ENCODE measurements at places on chromosomes 3 and 15.
A peak's percentile ranks its signal among the peaks of the same experiment; 100 is the strongest.

- DNase-seq, result peak; percentile 78
These were observed 67.2 kb downstream of the CACNA2D2 start for GRCh38 chr3:50436114-50436674.

- DNase-seq, result no peak
These were observed 867.9 kb downstream of the FHIT start for GRCh38 chr3:60383345-60383744.

DNA sequence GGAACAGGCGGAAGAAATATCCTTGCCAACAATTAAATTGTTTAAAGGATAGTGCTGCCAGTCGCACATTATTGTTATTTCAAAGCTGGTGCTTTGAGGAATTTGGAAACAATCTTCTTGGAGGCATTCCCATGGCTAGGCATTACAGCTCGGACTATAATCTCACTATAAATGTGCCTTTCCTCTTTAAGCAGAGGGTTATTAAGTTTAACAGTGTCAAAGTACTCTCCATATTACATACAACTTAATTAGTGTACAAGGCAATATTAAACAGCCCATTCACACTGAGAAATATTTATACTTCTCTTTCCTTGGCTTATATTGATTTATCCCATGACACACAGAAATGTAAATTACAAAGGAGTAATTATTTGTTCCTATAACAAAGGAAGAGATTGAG lies 54.0 kb upstream of the FAM3D start:
- no peak for DNase-seq

GRCh38 chr15:97076011-97076410 lies 745.5 kb downstream of the NR2F2 start:
- DNase-seq, result no peak

GRCh38 chr3:175728566-175728965 lies 869.4 kb downstream of the NAALADL2 start:
- no peak for DNase-seq

GRCh38 chr15:51634591-51635198 lies 12.1 kb upstream of the DMXL2 start:
- DNase-seq, result no peak

GRCh38 chr3:128585189-128585588 lies 65.4 kb downstream of the RPN1 start:
- no peak for DNase-seq

DNA sequence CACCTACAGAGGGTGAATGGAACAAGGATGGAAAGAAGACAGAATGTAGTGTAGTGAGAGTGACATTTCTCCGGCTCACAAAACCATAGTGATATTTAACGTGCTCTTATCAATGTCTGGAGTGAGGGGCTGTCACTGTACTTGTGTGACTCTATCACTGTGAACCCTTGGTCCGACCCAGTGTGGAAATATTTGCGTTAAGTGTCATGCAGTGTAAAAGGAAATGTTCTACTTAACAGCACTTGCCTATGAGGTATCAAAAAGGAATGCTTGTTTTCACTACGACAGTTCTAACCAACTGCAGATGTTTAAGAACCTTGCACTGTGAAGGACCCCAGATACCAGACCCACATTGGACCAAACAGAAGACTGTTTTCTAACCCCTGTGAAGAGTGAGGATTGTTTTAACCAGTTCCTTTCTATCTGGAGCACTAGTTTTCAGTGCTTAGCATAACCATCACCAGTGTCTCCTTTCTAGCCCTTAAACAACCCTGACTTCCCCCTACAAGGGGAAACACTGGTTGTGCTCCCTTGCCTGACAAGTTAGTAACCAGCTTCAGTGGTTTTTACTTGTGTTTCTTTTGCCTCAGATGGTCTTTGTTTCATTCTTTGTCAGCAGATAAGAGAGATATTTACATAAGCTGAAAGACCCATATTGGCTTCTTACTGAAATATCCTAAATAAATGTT lies 144.7 kb upstream of the ABHD17C start:
- DNase-seq, result peak; percentile 47

GRCh38 chr3:43330981-43331380 lies 44.6 kb downstream of the SNRK start:
- DNase-seq, result no peak

DNA sequence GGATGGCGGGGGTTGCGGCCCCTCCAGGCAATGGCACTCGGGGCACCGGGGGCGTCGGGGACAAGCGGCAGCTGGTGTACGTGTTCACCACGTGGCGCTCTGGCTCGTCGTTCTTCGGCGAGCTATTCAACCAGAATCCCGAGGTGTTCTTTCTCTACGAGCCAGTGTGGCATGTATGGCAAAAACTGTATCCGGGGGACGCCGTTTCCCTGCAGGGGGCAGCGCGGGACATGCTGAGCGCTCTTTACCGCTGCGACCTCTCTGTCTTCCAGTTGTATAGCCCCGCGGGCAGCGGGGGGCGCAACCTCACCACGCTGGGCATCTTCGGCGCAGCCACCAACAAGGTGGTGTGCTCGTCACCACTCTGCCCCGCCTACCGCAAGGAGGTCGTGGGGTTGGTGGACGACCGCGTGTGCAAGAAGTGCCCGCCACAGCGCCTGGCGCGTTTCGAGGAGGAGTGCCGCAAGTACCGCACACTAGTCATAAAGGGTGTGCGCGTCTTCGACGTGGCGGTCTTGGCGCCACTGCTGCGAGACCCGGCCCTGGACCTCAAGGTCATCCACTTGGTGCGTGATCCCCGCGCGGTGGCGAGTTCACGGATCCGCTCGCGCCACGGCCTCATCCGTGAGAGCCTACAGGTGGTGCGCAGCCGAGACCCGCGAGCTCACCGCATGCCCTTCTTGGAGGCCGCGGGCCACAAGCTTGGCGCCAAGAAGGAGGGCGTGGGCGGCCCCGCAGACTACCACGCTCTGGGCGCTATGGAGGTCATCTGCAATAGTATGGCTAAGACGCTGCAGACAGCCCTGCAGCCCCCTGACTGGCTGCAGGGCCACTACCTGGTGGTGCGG lies 1.9 kb downstream of the CHST2 start:
- no peak for DNase-seq

DNA sequence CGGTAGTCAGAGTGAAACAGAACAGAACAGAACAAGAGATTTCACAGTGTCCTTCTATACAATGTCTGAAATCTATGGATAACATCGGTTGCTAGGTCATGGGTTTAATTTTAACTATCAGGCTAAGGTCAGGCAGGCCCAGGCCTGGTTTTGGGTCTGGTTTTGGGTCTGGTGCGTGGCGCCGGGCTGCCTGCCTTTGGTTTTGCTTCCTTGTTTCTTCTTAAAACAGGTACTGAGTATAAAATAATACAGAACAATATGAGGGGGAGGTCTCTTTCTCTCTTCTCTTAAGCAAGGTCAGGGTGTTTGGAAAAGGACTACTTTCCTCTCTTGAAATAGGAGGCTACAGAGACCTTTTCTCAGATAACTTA lies 1.4 kb downstream of the AEN start:
- no peak for DNase-seq

GRCh38 chr3:75126556-75126955 lies 512.1 kb upstream of the CNTN3 start:
- DNase-seq, result no peak

GRCh38 chr3:156071031-156071430 lies 49.3 kb upstream of the KCNAB1 start:
- DNase-seq, result peak; percentile 25

DNA sequence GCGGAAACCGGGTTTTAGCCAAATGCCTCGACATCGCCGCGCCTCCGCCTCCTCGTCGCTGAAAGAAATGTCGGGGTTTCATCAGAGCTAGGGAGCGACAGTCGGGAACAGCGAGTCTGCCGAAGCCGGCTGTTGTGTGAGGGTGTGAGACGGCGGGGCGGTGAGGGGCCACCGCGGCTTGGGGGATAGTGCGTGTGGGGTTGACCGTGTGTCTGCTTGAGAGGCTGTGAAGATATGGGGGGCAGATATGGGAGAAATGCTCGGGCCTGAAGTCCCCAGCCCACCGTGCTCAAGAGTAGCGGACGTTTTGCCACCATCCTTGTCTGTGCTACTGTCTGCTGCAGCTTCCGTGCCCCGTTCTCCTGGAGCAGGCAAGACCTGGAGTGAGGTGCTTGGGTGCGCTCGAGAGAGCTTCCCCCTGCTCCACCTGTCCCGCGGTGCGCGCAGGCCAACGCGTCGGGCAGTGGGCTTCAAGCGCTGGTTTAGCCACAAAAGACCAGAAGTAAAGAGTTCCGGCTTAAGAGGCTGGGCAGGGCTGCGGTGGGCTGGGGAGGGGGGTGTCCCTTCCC lies 716 bp upstream of the ISLR2 start:
- no peak for DNase-seq

- DNase-seq, result no peak
These were observed 40.7 kb downstream of the MYRIP start for GRCh38 chr3:39849992-39850715.

GRCh38 chr3:111967068-111967467 lies 11.8 kb upstream of the ABHD10 start:
- no peak for DNase-seq

- DNase-seq, result no peak
These were observed 5.7 kb downstream of the GPR160 start for GRCh38 chr3:170043506-170043905.

DNA sequence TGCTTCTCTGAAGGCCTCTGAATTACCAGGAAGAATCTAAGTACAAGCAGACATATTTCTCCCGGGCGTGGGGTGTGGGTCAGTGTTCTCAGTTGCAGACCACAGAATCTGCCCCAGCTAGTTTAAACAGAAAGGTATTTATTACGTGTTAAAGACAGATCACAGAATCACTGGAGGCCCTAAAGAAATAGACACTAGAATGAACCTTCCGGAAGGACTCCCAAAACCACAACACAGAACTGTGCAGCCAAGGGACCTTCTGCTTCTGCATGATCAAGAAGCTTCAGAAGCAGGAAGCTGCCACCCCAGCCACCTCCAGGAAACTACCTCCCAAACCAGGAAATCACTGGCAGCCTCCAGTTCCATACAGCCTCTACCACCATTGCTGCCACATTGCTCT lies 32.7 kb upstream of the ZFAND6 start:
- DNase-seq, result no peak

- DNase-seq, result no peak
These were observed 265.2 kb upstream of the ZNF385D start for GRCh38 chr3:22016197-22016596.

DNA sequence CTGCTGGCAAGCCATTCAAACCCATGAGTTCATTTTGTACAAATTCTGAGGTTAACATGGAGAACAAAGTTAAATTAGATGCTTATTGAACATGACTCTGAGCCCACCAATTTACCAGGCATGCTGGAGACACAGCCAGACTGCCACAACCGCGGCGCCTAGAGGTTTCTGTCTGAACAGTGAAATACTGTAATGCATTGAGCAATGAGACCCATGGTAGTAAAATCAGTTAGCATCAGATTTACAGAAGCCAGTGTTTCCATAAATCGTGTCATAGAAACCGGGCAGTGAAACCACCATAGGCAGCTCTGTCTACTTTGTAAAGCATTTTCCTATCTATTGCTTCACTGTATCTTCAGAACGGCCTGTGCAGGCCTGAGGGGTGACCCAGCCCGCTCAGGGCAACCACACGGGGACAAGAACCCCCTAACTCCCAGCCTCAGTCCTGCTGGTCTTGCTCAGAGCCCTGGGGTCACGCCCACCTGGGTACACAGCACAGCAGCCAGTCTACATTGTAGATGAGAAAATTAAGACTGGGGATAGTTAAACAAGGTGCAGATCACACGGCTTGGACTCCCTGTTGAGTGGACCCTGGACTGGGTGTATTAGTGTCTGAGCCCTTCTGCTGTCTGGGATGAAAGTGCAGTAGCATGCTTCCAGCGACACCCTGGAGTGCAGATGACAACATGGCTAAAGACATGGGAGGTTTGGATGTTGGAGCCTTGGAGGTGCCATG lies 44.2 kb downstream of the MGLL start:
- no peak for DNase-seq

- DNase-seq, result no peak
These were observed 74.7 kb downstream of the FBN1 start for GRCh38 chr15:48570822-48571221.

DNA sequence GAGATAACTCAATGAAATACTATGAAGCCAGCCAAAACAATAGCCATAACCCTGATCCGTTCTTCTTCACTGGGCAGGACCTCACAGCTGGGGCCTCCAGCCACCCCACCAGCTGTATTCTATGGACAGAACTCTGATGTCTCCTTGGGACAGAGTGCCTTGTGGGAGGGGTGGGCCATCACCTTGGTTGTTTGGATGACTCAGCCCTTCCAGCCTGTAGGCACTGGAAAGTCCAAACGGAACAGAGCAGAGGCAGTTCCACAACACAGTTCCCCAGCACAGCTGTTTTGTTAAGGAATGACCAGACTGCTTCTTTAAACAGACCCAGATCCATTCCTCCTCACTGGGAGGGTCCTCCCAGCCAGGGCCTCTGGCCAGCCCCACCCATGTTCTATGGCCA lies 31.9 kb upstream of the ZBED2 start:
- DNase-seq, result no peak

- DNase-seq, result no peak
These were observed 506.8 kb downstream of the EDEM1 start for GRCh38 chr3:5694266-5694665.

DNA sequence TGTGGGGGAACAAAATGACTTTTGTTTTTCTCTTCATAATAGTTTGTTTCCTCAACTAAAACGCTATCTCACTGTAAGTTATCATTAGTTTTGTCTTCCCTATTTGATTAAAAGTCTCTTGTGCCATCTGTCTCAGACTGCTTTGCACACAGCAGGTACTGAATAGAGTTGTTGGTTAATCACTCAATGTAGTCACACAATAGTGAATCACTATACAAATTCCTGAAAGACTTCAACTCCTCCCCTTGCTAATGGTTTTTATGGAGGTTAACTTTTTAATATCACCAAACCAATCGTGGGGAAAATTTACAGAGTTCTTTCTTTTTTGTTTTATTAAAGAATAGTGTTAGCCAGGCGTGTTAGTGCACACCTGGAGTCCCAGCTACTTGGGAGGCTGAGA lies 2.6 kb upstream of the NGLY1 start:
- no peak for DNase-seq

DNA sequence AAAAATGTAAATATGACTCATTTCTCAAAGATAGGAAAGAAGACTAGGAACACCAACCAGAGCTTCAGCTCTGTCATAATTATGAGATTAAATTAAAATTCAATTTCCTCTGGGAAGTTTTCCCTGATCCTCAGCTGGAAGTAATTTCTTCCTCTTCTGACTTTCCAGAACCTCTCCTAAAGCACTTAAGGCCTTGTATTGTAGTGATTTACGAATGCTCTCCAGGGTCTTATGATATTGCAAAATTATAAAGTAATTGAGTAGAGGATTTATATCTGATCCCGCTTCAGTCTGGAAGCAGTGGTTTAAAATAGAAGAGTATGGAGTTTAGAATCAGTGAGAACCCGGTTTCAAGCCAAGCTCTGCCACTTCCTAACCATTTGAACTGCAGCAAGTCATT lies 279.8 kb downstream of the ZPLD1 start:
- no peak for DNase-seq

DNA sequence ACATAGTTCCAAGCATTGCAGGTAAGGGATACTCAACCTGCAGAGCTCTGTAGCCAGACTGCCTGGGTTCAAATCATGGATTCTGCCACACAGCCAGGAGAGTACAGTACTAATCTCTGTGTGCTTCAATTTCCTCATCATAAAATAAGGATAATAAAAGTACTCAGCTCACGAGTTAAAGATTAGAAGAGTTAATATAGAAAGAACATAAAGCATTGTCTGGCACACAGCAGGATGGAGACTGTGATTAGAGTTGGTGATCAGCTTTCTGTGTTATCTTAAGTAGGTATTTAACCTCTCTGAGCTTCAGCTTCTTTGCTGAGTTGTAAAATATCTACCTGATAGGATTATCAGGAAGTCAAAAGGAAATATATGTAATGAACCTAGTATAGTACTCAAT lies 2.7 kb downstream of the CEP70 start:
- DNase-seq, result no peak
